ENCODE measurements at places on chromosomes 16 and 17.

GRCh38 chr17:58351182-58351581, 819 bp downstream of the SUPT4H1 start:
- no peak for DNase-seq

DNA sequence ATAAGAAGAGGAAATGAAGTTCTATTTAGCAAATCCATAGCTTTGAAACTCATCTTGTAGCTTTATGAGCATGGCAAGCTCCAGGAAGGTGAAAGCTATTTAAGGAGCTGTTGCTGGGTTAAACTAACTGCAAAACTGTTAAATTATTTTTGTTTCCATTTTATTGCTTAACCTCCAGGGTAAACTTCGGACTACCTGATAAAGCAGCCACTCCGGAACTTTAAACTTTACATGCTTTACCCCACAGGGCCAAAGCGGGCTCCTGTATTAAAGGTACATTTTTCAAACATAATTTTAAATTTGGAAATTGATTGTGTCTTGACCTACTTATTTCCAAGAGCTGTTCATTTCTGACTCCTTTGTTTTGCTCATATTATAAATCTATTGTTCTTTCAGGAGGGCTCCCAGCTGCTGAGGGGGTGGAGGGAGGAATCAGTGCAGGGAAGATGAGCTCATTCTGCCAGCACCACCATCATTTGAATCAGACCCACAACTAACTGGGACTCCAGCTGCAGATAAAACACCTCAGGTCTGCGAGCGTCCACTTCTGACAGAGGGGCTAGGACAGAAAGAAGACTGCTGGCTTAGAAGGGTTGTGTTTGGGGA, 157.9 kb downstream of the IRX3 start:
- DNase-seq, result no peak

GRCh38 chr16:87325423-87325858, 8.2 kb upstream of the C16orf95 start:
- DNase-seq, result no peak

DNA sequence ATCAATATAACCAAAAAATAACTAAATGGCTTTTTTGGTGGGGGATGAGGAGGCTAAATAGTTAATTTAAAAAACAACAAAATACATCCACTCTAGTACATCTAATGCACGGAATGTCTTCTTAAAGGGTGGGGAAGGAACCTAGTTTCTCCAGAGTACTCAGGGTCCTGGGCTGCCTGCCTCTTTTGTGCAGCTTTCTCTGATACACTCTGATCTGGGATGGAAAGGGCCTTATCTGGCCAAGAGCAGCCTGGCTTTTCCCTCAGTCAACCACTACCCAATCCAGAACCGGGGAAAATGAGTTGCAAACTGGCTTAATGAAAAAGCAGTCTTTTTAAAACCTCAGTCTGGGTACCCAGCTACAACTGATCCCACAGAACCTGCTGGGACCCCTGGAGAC, 42.9 kb downstream of the DCUN1D3 start:
- DNase-seq, result no peak

- no peak for DNase-seq
Measured at GRCh38 chr16:2691491-2692248, 9.3 kb downstream of the KCTD5 start.

DNA sequence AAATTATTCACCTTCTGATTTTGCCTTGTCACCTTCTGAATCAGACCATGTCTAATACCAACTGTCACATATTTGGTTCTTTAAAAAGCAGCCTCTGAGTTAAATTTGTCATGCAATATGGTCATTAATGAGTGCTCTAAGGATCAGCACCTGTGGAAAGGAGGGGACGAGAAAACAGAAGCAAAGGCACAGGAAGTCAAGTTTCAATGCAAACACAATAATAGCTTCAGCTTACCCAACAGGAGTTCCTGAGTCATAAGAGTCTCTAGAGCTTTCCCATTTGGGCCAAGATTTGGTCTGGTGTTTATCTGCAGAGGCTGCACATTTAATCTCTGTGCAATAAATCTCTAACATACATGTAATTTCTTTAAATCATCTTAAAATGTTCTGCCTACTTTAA, 889.8 kb downstream of the CDH8 start:
- no peak for DNase-seq

DNA sequence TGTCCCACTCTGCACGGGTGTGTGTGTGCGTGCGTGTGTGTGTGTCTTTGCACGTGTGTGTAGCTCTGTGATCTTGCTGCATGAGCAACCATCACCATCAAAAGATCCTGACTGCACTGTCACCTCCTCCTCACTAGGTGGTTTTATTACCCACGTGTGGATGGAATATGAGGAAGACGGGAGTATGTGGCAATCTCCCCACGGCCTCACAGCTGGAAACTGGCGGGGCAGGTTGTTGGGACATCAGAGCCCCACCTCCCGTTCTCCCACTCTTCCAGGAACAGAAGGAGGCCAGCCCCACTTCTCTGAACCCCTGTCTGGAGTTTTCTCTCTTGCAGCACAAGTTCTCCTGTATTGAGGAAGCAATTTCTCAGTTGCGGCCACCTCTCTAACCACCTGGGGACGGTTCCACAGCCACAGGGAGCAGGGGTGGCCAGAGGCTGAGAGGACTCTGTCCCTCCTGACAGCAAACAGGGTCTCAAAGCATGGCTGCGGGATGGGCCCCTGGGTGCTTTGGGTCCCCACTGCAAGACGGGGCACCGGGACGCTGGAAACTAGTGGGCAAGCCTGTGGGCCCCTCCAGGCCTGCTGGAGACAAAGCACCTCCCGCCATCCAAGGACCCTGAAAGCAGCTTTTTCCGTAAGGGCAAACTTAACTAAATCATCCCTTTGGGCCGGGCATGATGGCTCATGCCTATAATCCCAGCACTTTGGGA, 27.9 kb upstream of the ATP2C2 start:
- no peak for DNase-seq

DNA sequence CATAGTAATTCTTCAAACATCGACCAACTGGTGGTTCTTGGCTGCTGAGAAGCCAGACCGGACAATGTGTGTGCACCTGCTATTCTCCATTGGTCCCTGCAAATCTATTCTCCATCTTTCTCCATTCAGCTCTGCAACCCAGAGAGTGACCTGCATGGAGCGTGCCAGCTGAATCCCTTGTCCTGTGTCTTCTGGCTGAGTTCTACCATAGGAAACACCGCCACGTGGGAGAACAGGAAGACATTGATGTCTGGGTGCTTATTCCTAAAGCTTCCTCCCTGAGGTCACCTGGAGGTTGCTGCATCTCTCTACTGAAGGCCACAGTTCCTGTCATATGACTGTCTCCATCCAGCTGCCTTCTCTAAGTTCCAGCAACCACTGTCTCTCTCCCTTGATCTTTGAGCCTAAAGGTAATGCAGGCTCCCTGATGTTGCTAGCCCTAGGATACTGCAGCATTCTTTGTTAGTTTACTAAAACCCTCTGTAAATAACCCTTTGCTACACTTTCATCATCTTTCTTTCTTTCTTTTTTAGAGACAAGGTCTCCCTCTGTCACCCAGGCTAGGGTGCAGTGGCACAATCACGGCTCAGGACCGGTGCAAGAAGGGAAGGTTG, 10.6 kb upstream of the SMG1 start:
- no peak for DNase-seq

GRCh38 chr17:7856011-7856810, 1.1 kb downstream of the NAA38 start:
- no peak for DNase-seq

DNA sequence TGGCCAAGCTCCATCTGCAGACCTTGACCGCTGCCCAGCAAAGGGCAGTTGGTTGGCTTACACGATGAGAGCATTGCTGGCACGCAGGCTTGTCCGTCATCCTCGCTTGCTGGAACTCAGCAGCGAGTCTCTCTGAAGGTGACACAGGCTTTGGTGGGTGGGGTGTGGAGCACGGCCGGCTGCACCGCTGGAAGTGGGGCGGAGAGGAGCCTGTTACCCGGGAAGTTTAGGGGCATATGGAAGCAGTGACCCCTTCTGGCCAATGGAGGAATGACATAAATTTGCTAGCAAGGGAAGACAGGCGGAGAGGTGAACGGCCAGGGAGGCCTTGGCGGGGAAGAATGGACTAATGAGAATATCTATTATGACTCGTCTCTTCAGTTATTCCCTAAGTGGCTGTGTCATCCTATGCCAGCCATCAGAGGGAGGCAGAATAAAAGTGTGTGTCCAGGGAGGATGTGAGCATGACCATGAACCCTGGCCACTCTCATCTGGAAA, 65.9 kb upstream of the SDK2 start:
- DNase-seq, result peak; percentile 18

DNA sequence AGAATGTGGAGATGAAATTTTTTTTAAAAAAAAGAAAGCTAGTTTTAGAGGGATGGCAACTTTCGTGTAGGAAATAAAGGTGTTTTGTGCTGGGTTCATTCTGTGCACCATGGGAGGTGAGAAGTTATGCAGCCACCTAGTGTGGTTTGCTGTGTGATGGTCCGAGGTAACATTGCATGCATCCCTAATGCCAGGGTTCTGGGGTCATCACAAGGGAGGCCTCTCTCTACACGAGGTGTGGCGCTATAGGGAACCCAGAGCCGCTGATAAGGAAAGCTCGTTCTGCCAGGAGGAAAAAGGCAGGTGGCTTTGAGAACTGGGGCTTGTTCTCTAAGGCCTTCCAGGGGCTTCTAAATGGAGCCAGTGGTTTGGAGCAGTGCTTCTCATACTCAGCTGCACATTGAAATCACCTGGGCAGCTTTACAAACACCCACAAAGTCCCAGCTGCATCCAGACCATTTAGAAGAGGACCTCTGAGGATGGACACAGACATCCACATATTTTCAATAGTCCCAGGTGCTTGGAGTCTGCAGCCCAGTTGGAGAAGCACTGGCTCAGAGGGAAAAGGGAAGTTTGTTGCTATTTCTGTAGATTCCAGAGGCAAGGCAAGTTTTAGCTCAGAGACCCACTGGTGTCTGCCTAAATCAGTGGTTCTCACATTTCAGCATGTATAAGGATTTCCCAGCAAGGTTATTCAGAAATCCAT, 43.5 kb downstream of the VPS35L start:
- no peak for DNase-seq

- DNase-seq, result no peak
Measured at GRCh38 chr16:19167710-19168370, at the start of gene SYT17. Gene SYT17 (plus strand): TSS chr16:19168240. CDS start chr16:19168647, 407 bp downstream.

DNA sequence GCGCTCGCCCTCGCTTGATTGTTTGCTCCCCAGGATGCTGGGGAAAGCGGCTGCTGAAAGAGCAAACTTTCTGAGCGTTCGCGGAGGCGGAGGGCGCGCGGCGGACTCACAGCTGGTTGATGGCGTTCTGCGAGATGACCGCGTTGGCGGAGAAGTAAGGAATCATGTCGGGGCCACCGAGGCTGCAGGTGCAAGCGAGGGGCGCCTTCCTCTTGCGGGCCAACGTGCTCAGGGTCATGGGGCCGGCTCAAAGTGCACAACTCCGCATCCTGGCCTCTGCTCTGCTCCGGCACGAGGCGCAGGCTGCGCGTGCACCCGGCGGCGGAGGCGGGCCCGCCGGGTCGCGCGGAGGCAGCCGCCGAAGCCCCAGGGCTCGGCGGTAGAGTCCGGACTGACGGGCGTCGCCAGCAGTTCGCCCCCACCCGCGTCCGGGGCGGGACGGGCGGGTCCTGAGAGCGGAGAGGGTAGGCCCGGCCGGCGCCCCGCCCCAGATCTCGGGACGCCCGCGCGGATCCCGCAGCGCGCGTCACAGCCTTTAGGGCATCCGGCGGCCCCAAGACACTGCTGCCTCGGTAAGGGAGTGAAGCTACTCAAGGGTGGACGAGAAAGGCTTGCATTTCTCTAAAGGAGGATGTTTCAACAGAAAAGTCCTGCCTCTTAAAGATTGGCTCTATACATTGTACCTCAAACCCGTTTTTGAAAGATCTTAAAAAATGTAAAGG, 138.5 kb upstream of the CORO6 start:
- peak; percentile 86 for DNase-seq

DNA sequence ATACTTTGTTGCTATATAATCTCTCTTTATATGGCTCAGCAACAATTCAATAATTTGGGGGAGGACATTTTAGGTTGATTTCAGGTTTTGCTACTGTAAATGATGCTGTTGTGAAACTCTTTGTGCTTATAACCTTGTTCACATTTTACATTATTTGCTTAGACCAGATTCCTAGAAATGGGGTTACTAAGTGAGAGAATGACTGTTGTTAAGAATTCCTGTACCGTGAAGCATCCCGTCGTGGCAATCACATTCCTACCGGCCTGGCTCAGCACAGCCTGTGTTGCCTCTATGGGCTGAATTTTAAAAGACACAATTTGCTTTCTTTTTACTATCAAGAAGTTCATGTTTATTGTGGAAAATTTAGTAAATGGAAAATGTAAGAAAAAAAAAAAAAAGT, 31.4 kb downstream of the B9D1 start:
- no peak for DNase-seq

DNA sequence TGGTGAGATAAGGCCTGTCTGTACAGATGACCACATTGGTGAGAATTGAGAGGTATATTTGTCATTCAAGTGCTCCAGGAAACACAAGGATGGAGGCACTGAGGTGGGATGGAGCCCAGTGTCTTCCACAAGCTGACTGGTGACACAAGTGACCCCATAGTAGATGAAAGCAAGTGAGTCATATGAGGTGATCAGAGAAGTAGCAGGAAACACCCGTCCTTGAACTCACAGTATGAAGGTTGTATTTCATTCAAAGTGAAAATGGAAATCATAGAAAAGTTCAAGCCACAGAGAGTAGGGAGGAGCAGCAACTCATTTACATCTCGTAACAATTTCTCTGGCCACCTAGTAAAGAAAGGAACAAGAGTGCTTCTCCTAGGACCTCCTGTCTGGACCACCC, 609.8 kb downstream of the HS3ST4 start:
- DNase-seq, result no peak

DNA sequence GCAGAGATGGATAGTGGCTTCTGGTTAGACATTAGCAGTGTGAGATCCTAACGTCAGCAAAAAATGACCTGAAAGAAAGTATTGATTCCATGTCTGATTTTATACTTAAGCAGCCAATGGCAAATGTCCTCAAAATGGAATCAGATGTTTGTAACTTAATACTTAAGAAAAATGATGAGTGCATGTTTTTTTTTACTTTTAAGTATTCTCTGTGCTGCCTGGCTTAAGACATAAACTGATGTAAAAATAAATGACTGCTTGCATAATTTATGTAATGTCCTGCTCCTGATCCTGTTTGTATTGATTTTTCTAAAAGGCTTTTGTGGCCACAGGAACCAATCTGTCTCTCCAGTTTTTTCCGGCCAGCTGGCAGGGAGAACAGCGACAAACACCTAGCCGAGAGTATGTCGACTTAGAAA, 7.4 kb downstream of the CBFB start:
- DNase-seq, result no peak

DNA sequence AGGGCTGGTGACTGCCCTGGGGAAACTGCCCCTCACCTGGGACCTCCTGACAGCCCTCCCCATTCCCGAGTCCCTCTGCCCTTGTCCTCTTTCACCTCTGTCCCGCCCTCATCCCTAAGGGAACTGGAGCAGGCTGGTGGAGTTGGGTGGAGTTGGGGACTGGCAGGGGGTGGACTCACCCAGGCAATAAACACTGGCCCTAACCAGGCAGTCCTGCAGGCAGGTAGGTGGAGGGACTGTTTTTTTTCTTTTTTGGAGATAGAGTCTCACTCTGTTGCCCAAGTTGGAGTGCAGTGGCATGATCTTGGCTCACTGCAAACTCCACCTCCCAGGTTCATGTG, 11.7 kb downstream of the GCGR start:
- no peak for DNase-seq
